Hematopoietic multipotent progenitor cell (in vitro differentiated cells): ENCODE measurements at places on chromosomes 13 and 19. TPM values are rescaled to one million over a fixed set of nuclear protein-coding genes. Genes with fewer than 3 reads are reported as not detected.

GRCh38 chr19:17888260-17888659 is 16.5 kb downstream of the SLC5A5 start:
- no peak for DNase-seq

DNA sequence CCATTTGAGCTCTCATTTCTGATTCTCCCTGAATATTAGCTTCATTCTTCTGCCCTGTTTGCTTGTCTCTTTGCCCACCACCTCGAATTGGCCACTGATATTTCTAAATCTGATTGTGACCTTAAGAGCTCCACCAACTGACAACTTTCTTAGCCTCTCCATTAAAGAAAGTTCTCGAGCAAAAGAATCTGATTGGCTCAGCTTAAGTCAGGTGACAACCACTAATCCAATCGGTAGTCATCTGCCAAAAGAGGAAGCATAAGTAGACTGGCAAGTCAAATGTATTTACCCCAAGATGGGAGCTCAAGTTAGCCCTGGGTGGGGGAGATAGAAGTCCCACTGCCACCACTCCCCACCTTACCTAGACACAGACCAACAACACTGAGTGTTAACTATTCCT is 41.5 kb downstream of the NOTCH3 start:
- no peak for DNase-seq

DNA sequence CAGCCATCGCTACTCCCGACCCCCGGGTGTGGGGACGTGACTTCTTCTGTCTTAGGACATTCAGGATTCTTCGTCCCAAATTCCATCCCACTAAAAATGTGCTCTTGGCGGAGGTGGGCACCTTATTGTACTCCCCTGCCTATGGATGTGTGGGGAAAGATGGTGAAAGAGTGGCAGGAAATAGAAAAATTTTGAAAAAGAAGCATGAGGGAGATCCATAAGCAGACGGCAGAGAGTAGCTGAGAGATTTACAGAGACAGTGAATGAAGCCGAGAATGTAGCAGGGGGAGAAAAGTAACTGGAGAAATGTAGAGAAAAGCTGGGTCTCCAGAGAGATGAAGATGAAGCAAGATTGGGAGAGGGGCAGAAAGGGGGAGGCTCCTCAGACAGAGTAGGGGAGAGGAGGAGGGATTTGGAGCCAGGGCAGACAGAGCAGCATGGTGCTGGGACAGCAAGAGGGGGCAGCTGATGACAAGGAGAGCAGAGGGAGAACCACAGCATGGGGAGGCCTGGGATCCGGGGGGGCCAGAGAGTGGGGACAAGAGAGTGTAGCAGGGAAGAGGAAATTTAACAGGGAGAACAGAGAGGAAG is 843 bp downstream of the ZNF610 start:
- DNase-seq, result no peak

GRCh38 chr13:92413452-92413851 is 813.2 kb upstream of the GPC6 start:
- DNase-seq, result no peak

GRCh38 chr13:111575719-111576118 is 255.3 kb downstream of the TEX29 start:
- no peak for DNase-seq

Gene PCDH20
- under 0.01 TPM for total RNA-seq

DNA sequence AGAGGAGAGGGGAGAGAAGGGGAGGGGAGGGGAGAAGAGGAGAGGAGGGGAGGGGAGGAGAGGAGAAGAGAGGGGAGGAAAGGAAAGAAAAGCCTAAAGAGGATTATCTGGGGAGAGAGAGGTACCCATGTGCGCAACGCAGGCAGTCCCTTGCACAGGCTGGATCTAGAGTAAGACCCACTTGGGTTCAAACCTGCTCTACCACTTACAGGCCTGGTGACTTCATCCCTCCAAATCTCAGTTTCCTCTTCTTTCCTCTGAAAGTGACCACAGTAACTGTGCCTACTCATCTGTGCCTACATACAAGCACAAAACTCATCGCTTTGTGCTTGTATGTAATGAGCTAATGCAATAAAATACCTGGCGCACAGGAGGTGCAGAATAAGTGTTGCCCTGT is 732 bp upstream of the MAP1S start:
- no peak for DNase-seq

DNA sequence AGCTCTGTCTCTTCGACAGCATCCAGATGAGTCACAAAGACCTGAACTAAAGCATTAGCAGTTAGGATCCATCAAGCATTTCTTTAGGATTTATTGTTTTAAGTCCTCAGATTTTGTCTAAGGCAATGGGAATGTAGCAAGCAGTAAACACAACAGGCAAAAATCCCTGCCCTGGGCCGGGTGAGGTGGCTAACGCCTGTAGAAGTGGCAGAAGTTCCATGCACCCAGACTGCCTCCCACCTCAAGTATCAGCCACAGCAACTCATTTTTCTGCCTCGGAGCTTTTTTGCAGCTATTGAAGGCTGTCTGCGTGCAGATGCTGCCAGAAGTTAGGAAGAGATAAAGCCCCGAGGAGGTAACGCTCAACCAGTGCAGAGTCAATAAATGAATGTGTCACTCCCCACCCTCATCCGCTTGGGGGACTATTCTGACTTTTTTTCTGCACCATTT is 47.1 kb upstream of the MRI1 start:
- peak; percentile 78 for DNase-seq

Gene SOX1
- not detected for total RNA-seq

GRCh38 chr19:9672893-9673292 is 2.0 kb downstream of the ZNF562 start:
- DNase-seq, result no peak

Gene APC2
- 0.27 TPM for total RNA-seq

GRCh38 chr19:36686365-36687213 is 823 bp upstream of the ZNF567 start:
- no peak for DNase-seq
